ENCODE measurements at places on chromosomes 1 and 21.
A peak's percentile ranks its signal among the peaks of the same experiment; 100 is the strongest.

DNA sequence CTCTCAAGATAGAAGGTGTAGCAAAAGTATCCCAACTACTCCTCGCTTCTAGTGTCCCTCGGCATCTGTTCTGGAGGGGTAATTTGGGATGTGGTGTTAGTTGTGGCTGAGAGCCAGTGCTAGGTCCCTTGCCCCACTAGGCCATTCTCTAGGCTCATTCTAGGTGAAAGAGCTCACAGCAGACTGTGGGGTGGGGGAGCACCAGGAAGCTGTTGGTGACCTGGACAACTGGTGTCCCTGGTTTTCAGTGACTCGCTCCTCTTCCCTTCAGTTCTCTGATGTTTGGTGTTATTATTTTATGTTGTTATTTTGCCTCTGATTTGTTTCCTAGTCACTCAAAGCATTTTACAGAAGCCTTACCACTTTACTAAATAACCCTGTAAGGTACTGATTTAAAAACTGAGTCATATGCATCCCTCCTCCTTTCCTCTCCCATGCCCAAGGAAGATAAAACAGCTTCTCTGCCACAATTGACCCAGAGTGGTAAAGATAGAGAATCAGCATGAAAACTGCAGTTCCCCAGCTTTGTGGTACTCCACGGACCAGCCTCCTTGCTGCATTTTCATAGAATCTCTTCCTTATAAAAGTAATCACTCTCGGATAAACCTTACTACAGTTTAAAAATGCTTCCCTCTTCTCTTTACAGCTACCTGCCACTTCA, 14.1 kb downstream of the DYRK3 start:
- no peak for DNase-seq

- DNase-seq, result peak; percentile 20
These were observed 229.2 kb downstream of the RHOU start for GRCh38 chr1:228964178-228965089.

DNA sequence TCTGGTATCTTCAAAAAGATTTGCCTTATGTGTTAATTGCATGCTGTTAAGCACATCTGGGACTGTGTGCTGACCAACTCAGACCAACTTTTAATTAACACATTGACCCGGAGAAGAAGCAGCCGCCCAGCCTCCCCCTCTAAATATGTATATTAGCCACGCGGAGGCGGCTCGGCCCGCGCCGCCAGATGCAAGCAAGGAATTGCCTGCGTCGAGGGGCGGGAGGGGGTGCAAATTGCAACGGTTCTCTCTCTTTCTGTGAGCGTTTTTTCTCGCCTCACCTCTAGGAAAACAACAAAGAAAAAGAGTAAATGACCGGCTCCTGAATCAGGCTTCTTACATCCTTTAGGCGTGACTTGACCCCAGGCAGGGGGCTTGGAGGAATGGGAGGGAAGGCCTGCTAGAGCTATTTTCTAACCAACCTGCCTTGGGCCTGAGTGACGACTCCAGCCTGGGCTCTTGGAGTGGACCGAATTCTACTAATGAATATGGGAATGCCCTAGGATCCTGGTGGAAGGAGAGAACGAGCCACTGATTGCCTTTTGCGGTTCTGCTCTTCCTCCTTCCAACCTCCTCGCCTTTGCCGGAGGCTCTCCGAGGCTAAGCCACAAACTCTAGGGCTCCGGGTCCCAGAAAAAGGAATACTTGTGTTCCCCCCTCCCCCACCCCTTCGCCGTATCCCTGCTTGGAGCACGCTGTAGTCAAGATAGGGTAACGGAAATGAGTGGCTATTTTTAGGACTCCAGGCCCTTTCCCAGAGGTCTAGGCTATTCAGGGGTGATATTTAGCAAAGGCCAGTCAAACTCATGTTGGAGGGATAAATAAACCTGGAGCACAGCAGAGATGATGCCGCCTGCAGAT, 417.0 kb upstream of the ESRRG start:
- DNase-seq, result no peak

DNA sequence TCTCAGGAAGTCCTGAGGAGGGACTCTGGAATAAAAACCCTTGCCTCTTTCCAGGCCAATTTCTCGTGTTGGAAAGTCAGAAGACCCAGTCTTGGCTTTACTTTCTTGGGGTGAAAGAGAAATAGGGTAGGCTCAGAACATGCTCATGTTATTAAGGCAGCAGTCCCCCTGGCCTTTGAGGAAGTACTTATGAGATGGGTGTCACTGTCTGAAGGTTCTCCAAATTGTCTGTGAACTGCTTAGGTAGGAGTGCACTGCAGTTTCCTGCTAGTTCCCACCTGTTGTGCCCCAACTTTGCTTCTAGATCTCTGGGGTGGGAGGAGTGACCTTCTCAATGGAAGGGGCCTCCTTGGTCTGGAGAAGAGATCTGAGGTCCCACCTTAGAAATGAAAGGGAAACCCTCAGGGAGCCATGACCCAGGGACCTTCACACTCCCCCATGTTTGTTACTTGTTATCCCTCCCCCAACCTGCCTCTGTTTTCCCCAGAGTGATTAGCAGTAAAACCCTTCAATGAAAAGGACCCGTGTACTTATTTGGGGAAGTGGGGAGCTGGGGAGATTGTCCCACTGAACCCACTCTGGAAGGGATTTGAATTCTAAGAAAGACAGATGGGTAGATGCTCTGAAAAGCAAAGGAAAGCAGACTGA, 5.7 kb downstream of the ZNF691 start:
- no peak for DNase-seq

- no peak for DNase-seq
These were observed 90.1 kb downstream of the PGBD5 start for GRCh38 chr1:230335861-230336522.

DNA sequence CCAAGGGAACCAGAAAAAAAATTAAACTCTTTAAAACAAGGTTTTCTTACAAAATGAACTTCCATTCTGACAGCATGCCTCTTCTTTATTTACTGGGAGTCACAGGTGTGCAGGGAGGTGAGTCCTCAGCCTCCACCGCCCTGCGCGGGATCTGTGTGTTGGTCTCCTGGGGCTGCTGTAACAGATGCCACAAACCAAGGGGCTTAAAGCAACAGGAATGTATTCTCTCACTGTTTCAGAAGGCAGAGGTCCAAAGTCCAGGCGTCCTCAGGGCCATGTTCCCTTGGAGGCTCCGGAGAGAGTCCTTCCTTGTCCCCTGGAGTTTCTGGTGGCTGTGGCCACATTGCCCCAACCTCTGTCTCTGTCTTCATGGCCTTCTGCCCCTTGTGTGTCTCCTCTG, 123.6 kb upstream of the C1orf174 start:
- DNase-seq, result no peak

DNA sequence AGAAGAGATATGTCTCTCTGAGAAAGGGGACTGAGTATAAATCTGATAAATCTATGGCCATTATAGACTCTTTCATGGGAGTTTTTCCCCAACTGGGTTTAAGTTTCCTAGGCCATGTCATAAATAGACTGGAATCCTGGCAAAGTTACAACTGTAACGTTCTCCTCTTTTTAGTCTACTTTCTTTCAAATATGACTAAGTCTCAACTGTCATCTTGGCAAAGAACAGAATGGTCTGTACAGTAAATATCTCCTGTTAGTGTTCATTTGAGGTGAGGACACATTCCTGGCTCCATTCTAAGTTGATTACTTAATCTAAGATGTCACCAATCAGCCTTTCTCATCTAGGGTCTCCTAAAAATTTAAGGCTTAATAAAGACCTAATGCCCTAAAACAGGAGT, 300.5 kb downstream of the BRINP2 start:
- no peak for DNase-seq

- no peak for DNase-seq
These were observed 124.3 kb downstream of the ATG4C start for GRCh38 chr1:62908168-62908695.

GRCh38 chr1:214633686-214634085, 30.7 kb downstream of the CENPF start:
- no peak for DNase-seq

DNA sequence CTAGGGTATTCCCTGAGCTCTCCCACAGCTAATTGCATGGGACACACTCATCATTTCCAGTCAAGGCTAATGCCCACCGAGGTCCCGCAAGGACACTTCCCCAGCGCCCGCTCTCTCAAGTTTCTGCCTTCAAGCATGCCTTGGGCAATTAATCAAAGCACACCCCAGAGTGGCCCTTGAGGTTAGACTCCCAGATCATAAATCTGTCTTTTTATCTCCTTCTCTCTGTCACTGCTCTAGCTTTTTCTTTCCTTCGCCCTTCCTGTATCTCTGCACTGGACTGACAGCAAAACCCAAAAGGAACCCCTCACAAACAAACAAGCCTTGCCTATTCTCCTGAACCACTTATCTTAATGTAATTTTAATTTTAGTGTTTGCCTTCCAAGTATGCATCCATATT, 7.9 kb upstream of the EXOSC10 start:
- no peak for DNase-seq

DNA sequence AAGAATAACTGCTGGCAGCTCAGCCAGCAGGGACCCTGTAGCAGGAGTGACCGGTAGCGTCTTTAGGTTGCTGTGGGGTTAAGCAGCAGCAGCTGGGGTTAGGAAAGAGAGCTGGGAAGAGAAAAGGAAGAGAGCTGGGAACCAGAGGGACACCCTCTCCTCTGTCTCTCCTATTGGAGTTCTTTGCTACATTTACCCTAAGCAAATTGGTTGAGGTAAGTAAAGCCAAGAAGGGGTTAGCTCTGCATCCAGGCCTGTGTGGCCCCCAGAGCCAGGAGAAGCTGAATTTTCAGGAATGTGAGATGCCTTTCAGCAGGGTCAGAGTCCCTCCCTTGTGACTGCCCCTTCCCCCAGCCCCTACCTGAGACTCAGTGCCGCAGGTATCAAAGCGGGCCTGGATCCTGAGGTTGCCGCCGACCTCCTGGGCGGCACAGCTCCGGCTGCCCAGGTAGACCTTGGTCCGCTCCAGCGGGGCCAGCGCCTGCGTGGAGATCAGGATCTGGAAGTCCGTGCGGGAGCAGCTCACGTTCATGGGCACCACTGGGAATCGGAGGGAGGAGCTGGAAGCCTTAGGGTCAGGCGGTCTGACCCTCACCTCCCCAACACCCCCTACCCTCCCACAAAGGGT, 16.4 kb downstream of the CDCP2 start:
- no peak for DNase-seq

DNA sequence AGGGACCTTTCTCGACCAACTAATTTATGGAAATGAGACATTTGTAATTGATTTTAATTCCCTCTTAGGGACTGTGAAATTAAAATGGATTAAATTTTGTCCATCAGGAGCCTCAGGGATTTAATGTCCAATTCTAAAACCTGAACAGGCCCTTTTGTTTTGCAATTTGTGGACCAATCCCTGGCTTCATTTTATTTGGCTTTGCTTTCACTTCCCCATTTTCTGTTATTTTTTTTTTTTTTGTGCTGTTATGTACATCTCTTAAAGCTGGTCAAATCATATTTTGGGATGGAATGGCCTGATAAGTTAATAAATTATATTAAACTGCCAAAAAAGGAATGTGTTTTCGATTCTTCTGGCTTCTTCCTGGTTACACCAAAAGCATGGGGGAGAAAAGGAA, 28.9 kb downstream of the ZSCAN20 start:
- no peak for DNase-seq

DNA sequence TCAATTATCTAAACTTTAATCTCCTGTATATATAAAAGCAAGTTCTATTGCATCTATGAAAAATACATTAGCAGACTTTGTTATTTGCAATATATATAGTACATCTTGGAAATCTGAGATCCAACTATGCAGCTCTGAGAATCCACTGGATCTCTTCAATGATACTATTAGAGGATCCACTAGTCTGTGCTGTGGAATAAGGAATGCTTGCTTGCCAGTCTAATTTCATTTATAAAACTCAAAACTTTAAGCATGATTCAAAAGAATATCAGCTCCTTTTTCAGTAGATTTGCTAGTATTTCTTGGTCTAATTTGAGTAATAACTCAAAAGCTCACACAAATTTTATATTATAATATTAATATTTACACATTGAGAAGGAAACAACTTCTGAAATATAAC, 115.1 kb downstream of the SPATA6 start:
- no peak for DNase-seq

- no peak for DNase-seq
These were observed 877 bp downstream of the IRF2BP2 start for GRCh38 chr1:234608911-234609690.

DNA sequence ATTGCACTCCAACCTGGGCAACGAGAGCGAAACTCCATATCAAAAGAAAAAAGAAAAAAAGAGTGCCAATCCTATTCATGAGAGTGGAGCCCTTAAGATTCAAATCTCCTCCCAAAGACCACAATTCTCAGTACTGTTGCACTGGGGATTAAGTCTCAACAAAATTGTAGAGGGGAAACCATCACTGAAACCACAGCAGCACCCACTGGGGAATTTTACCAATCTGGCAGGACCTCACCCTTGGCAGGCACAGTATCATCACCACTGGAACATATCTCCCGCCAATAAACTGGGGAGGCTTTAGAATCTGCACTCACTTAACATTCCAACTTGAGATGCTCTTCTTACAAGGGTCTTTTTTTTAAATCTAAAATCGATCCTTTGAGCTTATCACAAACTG, 41.0 kb downstream of the LRRC40 start:
- no peak for DNase-seq

GRCh38 chr1:157600236-157600635, 2.4 kb upstream of the FCRL4 start:
- DNase-seq, result no peak

DNA sequence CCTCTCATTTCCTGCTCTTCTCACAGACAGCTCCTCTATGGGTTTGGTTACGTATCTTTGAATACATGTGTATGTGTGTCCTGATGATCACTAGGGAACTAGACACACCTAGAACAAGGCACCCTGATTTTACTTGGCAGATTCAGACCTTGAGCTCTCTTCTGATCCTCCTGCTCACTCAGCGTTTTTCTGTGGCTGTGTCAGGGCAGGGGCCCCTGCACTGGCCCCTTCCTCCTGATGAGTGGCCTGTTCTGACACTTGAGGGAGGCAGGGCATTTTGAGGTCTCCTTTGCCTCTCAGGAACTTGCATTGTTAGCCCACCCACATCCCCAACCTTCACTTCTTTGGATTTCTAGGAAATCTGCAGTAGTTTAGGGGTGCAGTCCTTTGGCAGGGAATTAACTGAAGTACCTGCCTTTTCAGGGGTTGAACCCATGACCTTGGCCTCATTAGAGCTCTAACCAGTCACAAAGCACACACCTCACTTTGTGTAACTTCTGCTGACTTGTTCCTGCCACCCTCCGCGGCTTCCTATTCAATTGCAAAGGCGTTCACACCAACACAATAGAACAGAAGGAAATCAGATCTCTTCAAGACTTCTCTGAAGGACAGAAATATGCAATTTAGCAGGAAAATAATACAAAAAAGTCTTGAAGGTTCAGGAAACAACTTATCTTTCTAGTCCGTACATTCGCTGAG, 8.8 kb downstream of the SMYD2 start:
- DNase-seq, result no peak

DNA sequence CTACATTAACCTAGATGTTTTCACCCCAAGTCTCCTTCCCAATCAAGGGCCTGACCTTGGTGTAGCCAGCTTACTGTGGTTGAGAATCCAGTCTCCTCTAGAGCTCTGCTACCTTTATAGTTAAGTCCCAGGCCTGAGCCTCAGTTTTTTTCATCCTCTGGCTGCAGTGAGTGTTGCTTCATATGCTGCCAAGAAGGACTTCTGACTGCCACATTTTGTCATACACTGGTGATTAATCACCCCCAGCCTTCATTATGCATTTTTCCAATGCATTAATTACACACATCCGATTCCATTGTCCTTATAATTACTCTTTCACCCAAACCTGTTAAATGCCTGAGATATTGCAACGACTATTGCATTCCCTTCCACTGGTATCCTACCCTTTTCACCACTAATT, 66.3 kb upstream of the FGGY start:
- DNase-seq, result no peak
